ENCODE measurements at places on chromosomes 2 and 18. TPM values are rescaled to one million over a fixed set of nuclear protein-coding genes. Genes with fewer than 3 reads are reported as not detected.

BOLL gene
- total RNA-seq: not detected

IL36G gene
- not detected for total RNA-seq

CFLAR gene
- total RNA-seq: 41.2 TPM

DNA sequence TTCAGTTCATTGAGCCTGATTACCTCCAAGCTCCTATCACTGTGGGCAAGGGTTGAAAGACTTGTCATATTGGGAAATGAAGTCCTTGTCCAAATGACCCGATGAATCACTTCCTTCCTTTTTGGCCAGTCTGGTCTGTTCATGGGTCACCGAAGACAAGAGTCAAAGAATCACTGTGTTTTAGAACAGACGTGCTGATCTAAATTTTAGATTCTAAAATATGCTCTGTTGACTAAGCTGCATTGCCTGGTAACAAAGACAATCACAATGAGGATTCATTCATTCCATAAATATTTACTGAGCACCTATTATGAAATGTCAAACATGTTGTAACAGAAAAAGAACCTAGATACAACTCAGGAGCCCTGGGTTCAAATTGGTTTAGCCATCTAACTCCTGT lies 99.4 kb upstream of the RND3 start:
- no peak for DNase-seq

GRCh38 chr18:57054891-57055290 lies 92.0 kb upstream of the BOD1L2 start:
- DNase-seq: no peak

VPS54 gene
- total RNA-seq: 8.5 TPM

DNA sequence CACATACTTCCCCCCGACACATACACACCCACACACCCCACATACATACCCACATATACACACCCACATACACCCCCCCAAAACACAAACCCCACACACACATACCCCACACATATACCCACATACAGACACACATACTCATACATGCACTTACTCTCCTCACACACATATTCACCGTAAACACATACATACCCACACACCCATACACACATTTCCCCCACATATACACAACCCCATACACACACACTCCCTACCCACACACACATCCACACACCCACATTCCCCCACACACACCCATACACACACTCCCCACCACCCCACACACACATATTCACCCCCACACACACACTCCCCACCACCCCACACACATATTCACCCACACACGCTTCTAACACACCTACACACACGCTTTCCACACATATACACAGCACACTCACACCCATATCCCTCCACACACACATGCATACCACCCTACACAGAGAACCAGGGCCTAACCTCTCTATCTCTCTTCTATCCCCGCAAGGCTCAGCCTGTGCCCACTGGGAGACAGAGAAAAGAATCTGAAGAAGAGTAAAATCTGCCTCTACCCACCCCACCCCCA lies 182.4 kb upstream of the ETAA1 start:
- DNase-seq: no peak

OST4 gene
- 127 TPM for total RNA-seq

DNA sequence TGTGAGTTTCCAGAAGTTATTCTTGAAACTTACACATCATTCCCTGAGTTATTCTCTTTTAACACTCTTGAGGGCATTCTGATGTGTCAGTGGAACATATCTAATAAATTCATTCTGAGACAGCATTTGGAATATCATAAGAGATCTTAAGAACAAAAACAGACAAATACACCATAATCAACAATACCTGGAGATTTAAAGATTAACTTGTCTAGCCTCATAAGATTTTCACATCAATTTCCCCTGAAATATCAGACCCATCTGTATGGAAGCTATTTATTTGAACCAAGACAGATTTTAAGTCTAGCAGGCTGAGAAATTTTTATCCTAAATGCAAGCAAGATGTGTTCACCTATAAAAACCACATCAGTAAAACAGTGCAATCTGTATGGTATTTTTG lies 181.6 kb downstream of the NYAP2 start:
- no peak for DNase-seq

ADAM23 gene
- not detected for total RNA-seq

VWC2L gene
- not detected for total RNA-seq

- no peak for DNase-seq
Observed at GRCh38 chr2:31832363-31832762, 178.4 kb downstream of the MEMO1 start.

SIGLEC15 gene
- 3.5 TPM for total RNA-seq

TMEM200C gene
- total RNA-seq: not detected

GRCh38 chr18:62715759-62716615 lies 646 bp downstream of the PHLPP1 start:
- DNase-seq: peak; percentile 49

IL1RL2 gene
- total RNA-seq: 2.4 TPM

GRCh38 chr2:86195055-86195807 lies at the start of gene IMMT:
IMMT (minus strand) TSS chr2:86195462; CDS start chr2:86195382, 80 bp downstream.
- DNase-seq: peak; percentile 97

DNA sequence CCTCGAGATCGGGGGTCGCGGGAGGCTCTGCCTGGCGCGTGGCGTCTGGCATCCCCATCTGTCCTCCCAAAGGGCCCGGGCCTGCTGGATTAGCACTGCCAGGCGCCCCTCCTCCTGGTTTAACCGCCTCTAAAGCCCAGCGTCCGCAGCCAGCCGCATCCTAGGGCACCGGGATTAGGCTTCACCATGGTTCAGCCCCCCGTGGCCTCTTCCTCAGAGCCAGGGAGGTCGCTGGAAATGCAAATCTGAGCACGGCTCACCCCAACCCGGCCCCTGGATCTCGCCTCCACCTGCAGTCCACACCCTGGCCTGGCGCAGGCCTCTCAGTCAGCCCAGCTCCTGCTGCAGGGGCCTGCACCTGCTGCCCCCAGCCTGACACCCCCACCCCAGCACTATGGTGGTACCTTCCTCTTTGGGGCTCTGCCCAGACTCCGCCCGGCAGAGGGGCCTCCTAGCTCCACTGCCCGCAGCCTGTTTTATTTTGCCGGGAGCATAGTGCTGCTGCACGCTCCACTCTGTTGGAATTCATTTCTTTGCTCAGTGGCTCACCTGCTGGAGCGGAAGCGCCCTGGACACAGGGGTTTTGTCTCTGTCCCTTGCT lies 13.2 kb downstream of the PRELID3A start:
- no peak for DNase-seq

C2orf66 gene
- not detected for total RNA-seq

POTEI gene
- 0.08 TPM for total RNA-seq

STARD6 gene
- total RNA-seq: not detected

HRH4 gene
- total RNA-seq: not detected

GRCh38 chr2:156399950-156400705 lies 36.1 kb upstream of the GPD2 start:
- peak; percentile 88 for DNase-seq

DNA sequence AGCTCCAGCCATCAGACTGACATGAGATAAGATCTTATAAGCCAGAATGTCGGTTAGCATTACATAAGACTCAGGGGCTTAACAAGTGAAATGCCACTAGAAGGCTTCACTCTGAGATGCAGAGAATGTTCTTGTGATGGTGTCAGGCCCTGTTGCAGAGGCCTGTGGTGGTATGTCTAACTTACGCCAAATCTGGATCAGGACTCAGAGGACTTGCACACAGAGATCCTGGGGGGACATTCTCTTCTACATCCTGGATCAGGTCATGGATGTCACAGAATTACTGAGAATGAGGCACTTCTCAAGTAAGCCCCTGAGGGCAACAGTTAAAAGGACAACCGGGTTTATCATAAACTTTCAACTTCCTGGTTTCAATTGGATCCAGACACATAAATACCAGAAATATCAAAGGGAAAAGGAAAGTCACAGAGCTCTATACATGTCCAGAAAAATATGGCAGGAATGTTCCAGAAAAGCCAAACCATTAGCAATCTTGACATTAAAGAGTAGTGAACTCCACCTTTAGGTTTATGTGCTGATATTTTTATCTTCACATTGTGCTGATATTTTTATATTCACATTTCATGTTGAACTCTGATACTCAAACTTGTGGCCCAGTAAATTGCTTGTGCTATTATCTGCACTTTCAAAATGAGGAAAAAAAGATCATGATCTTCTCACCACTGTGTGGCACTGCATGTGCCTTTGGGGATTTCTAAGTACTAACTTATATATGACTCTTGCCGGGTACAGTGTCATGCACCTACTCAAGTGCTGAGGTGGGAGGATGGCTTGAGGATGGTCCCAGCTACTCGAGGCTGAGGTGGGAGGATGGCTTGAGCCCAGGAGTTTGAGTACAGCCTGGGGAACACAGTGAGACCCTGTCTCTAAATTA lies 137.5 kb upstream of the RNF152 start:
- no peak for DNase-seq

GRCh38 chr2:43020296-43020695 lies 206.1 kb downstream of the ZFP36L2 start:
- DNase-seq: no peak

- DNase-seq: no peak
Observed at GRCh38 chr2:111675419-111676194, 208.4 kb downstream of the ANAPC1 start.

GRCh38 chr2:181724662-181725061 lies 44.3 kb upstream of the NEUROD1 start:
- no peak for DNase-seq

UGT1A7 gene
- total RNA-seq: 8.9 TPM

- DNase-seq: no peak
Observed at GRCh38 chr2:16247326-16248122, 307.2 kb downstream of the MYCN start.

- no peak for DNase-seq
Observed at GRCh38 chr2:15634846-15635490, 43.3 kb downstream of the DDX1 start.

TRPM8 gene
- not detected for total RNA-seq

GALR1 gene
- not detected for total RNA-seq

DNA sequence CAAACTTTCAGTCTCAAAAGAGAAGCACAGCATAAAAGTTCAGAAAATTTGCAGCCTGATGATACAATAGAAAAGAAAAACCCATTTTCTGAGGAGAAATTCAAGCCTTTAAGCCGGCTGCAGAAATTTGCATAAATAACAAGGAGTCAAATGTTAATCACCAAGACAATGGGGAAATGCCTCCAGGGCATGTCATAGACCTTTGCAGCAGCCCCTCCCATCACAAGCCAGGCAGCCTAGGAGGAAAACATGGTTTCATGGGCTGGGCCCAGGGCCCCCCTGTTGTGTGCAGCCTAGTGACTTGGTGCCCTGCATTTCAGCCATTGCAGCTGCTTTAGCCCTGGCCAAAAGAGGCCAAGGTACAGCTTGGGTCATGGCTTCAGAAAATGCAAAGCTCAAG lies 54.1 kb upstream of the CAVIN2 start:
- no peak for DNase-seq

BCL2 gene
- 0.05 TPM for total RNA-seq

GRCh38 chr18:8828798-8829197 lies 123.4 kb downstream of the MTCL1 start:
- no peak for DNase-seq

IL1RN gene
- total RNA-seq: 13.3 TPM

DNA sequence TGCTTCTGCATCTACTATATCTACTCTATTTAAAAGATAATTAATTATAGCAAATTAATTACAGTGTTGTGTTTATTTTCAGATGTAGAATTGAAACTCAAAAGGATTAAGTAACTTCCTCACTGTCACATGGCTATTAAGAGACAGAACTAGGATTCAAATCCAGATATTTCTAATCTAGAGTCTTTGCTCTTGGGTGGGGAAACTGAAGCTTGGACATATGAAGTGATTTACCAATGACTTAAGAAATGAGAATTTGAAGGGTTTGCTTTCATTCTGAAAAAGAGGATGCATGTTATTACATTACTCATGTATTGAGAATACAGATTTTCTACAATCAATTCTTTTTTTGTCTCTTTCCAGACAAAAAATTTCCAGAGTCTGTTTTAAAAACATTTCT lies 191.5 kb upstream of the SMAD7 start:
- DNase-seq: no peak

DNA sequence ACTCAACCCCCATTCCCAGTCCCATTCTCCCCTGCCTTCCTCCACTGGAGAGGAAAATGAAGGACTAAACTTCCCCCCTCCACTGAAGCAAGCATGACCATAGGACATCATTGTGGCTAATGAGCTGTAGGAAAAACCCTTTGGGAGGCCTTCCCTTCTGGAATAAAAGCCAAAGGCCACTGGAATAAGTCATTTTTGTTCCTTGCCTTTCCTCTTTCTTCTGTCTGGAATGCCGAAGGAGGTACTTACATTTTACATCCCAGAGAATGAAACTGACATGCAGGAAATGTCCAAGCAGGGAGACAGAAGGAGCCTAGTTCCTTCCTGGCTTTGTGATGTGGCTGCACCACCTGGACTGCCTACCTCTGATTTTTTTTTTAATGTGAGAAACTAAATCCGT lies 9.1 kb upstream of the PTPRM start:
- DNase-seq: no peak

- DNase-seq: no peak
Observed at GRCh38 chr18:36492604-36493329, 195.3 kb downstream of the FHOD3 start.

- DNase-seq: no peak
Observed at GRCh38 chr18:68181956-68182355, 533.0 kb downstream of the TMX3 start.

LRRC30 gene
- total RNA-seq: not detected
